ENCODE measurements at places on chromosomes 1 and 21. TPM values are rescaled to one million over a fixed set of nuclear protein-coding genes. Genes with fewer than 3 reads are reported as not detected.

Gene JAM2
- 0.12 TPM for total RNA-seq

Gene CLSTN1
- total RNA-seq, result 87.5 TPM

- DNase-seq, result no peak
Observed at GRCh38 chr1:214074477-214074876, 86.7 kb downstream of the PROX1 start.

- DNase-seq, result no peak
Observed at GRCh38 chr1:232615306-232615800, 14.6 kb downstream of the SIPA1L2 start.

- no peak for DNase-seq
Observed at GRCh38 chr1:170669107-170669445, 5.1 kb downstream of the PRRX1 start.

Gene FCER1A
- total RNA-seq, result not detected

DNA sequence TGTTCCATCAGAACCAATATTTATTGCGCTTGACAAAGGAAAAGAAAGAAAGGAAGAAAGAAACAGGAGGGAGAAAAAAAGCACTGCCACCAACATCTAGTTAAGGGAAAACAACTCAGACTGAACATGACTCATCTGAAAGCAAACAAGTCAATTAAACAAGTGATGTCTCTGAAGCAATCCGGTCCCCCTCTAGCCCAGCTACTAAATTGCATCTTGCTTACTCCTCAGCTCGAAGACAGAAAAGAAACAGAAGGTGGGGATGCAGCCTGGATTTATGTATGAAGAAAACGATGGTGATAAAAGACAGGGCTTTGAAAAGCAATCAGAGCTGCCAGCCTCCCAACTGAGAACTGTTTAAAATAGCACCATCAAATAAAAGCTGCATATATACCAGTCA lies 188.2 kb downstream of the OMA1 start:
- peak; percentile 12 for DNase-seq

Gene NBPF6
- total RNA-seq, result not detected

DNA sequence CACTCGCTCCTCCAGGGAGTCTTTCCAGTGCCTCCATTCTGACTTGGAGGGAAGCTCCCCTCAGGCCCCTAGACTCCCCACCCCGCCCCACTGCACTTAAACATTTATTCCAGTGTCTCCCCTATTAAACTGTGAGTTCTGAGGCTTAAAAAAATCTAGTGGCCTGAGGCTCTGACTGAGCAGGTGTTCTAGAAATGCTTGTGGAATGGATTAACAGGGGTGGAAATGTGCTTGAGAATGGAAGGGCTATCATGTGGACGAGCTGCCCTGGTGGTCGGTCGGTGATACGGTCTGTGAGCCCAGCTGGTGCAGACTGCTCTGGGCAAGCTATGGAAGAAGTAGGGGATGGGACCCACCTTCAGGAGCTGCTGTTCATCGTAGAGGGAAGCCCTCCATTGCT lies 130.2 kb downstream of the PEX14 start:
- DNase-seq, result no peak

Gene SLC35E2B
- 22.8 TPM for total RNA-seq

DNA sequence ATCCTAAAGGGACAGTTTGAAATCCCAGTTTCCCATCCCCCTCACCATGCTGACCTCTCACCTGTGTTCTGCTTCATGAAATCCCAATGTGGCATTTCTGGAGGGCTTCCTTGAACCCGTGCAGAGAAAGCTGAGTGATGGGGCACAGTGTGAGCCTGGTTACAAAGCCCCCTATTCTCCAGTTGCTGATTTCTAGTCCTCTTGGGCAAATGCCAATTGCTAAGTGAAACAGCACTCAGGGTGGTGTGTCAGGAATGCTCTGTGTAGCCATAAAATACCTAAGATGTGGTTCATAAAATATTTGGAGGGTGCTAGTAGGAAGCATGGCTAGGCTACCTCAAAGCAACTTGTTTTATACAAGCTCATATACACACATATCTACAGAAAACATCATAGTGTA lies 32.0 kb downstream of the SUSD4 start:
- DNase-seq, result no peak

GRCh38 chr1:200535605-200536004 lies 84.9 kb downstream of the KIF14 start:
- DNase-seq, result no peak

GRCh38 chr1:52748119-52748518 lies 21.9 kb downstream of the ZYG11B start:
- no peak for DNase-seq

DNA sequence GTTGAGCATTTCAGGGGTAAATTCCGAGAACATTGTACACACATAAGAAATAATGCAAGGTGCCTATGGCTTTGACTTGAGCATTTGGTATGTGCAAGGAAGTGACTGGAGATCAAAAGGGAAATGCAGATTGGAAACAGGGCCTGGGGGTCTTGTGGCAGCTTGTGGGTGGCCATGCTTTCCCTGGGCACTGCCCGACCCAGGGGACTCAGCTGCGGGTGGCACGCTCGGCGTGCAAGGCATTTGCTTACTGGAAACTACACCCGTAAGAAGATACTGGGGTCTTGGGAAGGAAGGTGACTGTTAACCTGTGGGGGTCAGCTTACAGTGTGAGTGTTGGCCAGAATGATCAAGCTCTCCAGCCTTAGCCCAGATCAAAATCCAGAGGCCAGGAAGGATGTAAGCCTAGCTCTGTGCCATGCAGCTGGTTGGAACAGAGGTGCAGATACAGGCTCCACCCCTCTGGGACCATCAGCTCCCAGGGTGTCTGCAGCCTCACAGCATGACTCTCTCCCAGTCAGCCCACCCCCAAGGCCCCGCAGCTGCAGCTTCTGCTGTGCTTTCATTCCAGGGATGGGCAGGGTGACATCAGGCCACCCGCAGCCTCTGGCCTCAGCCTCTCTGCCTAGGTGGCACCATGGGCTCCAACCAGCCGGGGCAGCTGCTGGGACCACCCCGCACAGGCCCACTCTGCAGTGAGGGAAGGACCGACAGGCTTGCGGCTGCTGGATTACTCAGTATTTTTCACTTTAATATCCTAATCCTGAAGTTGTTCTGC lies 55.1 kb downstream of the KIF26B start:
- no peak for DNase-seq

Gene S100A6
- 1,569 TPM for total RNA-seq

DNA sequence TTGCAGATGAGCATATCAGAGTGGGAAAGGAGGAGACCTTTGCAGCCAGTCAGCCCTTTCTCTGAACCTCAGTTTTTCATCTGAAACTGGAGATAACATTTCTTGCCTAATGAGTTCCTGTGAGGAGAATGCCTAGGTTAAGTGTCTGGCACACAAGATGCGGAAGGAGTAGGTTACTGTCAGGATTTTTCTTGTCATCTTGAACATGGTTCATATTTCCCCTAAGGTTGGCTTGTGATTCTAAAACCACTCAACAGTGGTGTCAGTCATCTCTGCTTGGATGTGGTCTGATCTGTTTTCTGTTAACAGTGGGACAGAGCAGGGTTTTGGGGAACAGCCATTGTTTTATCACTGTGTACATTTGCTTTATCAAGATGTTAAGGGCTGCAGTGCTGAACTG lies 70.6 kb downstream of the TGFB2 start:
- DNase-seq, result no peak

GRCh38 chr1:163770265-163770664 lies 448.5 kb downstream of the NUF2 start:
- DNase-seq, result no peak

Gene RNU1-2
- total RNA-seq, result under 0.01 TPM

GRCh38 chr1:64866689-64867088 lies 99.7 kb downstream of the JAK1 start:
- DNase-seq, result no peak

Gene TRIM46
- 9.4 TPM for total RNA-seq

GRCh38 chr1:202692959-202693555 lies 17.2 kb downstream of the SYT2 start:
- no peak for DNase-seq

Gene COL24A1
- 0.07 TPM for total RNA-seq

DNA sequence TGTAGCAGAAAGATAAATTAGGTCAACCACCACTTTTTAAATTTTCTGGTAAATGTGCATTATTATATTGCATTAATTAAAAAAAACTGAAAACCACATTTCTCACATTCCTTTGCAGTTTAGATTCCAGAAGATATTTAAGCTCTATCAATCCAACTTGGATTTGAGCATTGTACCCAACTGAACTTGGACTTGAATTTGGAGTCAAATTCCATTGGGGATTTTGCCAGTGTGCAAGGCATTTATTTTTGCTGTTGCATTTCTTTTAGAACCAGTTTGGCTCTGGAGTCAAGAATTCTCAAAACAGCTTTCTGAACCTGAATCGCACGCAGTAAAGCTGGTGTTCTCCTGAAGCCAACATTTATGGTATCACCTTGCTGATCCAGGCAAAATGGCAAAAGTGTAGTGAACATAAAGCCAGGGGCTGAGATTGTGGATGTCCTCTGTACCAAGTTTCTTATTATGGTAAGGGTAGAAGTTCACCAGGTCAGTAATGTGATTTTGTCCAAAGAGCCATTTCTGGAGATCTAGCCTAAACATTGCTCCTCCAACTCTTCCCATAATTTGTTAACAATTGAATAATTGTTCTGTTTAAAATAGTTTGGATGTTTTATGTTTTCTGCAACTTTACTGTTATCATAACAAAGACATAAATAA lies 890.9 kb downstream of the LRRIQ3 start:
- no peak for DNase-seq

Gene OR6N1
- not detected for total RNA-seq

Gene CFHR4
- not detected for total RNA-seq

- no peak for DNase-seq
Observed at GRCh38 chr1:15835205-15835740, 12.2 kb upstream of the SPEN start.

Gene KCNJ9
- not detected for total RNA-seq

Gene CFH
- 9.2 TPM for total RNA-seq

DNA sequence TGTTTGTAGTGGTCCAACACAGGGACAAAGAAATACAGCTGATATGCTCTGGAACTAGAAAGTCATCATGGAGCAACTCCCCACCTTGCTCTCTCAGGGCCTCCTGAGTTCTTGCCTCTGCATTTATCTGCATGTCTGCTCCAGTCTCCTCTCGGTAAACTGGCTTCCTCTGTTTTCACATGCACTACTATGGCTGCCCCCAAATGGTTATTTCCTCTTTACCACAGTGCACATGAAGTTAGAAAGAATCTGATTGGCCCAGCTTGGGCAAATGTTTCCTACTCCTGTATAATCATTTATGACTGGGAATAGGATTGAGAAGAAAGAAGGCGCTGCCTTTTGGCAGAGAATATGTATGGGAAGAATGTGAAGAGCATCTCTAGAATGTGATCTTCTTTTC lies 16.5 kb upstream of the PSMB2 start:
- DNase-seq, result no peak

Gene FYB2
- total RNA-seq, result not detected

- no peak for DNase-seq
Observed at GRCh38 chr1:244164511-244164890, 113.4 kb downstream of the ZBTB18 start.

Gene HUNK
- total RNA-seq, result 2.8 TPM

Gene EVA1C
- 0.29 TPM for total RNA-seq

Gene CLEC20A
- total RNA-seq, result not detected

- DNase-seq, result peak; percentile 75
Observed at GRCh38 chr1:233613252-233614172, at the start of gene KCNK1. KCNK1 (plus strand) TSS chr1:233614106; CDS start chr1:233614172, 66 bp downstream.

- no peak for DNase-seq
Observed at GRCh38 chr1:118494998-118495397, 310.0 kb upstream of the SPAG17 start.

Gene FDPS
- 580 TPM for total RNA-seq

Gene SAMSN1
- 0.07 TPM for total RNA-seq

Gene PIGR
- not detected for total RNA-seq

DNA sequence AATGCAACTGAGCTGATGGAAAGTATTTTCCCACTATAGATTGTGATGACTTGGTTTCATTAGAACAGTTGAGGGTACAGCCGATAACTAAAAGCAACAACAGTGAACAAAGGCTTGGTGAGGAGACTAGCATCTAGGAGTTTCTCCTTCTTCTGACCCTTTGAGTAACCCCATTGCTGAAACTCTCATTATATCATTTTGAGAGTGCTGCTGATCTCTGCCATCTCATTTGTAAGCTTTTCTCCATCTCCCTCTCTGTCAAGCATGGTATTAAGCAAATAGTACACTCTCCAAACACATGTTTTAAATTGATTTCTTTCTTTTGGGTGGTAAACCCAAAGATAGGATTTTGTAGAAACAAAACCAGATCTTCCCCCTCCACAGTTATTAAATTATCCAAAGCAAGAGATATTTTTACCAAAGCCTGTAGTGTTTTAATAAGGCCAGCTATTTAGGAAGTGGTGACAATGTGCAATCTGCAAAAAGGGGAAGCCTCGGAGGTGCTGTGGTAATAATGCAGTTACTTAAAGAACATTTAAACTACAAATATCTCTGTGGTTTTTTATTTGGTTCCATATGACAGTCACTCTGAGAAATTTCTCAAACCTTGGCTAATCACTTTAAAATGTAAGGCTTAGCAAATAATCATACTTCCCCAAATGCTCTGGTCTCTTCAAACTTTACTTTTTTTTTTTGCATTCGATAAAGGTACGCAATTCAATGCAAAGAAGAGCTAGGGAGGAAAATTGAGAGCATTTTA lies 287.5 kb downstream of the HLX start:
- DNase-seq, result no peak

DNA sequence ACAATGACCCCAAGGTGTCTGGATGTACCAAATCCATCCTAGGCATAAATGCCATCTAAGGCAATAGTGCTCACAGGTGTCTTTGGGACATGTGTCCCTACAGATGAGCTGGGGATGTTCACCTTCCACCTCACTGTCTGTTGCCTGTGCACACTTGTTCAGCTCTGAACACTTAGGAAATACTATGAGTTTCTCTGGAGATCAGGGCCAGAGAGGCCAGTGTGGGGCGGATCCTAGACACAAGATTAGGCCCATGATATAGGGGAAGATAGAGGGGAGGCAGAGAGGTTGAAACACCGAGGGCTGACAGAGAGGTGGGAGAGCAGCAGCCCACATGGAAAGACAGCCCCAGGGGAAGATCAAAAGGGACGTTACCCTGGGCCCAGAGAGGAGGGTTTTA lies 25.6 kb downstream of the C1orf116 start:
- DNase-seq, result no peak

DNA sequence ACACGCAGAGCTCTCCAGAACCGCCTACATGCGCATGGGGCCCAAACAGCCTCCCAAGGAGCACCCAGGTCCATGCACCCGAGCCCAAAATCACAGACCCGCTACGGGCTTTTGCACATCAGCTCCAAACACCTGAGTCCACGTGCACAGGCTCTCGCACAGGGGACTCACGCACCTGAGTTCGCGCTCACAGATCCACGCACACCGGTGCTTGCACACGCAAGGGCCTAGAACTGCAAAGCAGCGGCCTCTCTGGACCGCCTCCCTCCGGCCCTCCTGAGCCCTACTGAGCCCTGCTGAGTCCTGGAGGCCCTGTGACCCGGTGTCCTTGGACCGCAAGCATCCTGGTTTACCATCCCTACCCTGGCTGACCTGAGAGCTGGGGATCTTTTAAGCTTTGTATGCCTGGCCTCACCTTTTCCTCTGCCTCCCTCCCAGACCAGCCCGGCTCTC lies 8.3 kb downstream of the OLIG2 start:
- no peak for DNase-seq

GRCh38 chr1:53123453-53124140 lies 18.8 kb downstream of the SLC1A7 start:
- no peak for DNase-seq

Measured in epithelial cell of proximal tubule (primary cell).